M059J (cell line): ENCODE measurements at places on chromosomes 3 and 15.
A peak's percentile ranks its signal among the peaks of the same experiment; 100 is the strongest.

GRCh38 chr3:11661052-11661656, 17.4 kb upstream of the VGLL4 start:
- peak; percentile 21 for DNase-seq

DNA sequence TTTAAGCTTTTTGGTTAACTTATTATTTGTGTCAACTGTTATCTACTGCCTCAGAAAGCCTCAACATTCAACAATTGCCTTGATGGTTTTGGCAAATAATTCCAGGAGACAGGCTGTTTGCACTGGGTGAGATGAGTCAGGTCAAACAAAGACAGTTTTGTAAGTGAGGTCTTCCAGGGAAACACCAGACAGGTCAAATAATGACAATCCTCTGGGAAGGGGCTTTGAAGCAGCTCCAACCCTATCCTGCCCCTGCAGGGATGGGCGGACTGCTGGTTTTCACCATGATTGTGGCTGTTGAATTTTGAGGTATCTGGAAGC, 79.4 kb upstream of the PRR23E start:
- no peak for DNase-seq

GRCh38 chr3:123314359-123315270, 112.9 kb downstream of the SEC22A start:
- no peak for DNase-seq

- DNase-seq = no peak
Observed at GRCh38 chr3:107664614-107665013, 141.9 kb downstream of the BBX start.

- no peak for DNase-seq
Observed at GRCh38 chr15:69060744-69061143, 46.2 kb downstream of the NOX5 start.

- DNase-seq = no peak
Observed at GRCh38 chr3:31433679-31433992, 99.1 kb upstream of the STT3B start.

- DNase-seq = no peak
Observed at GRCh38 chr15:32899126-32899596, 181.4 kb downstream of the GREM1 start.

- no peak for DNase-seq
Observed at GRCh38 chr15:46300716-46301115, 665.9 kb downstream of the SQOR start.

DNA sequence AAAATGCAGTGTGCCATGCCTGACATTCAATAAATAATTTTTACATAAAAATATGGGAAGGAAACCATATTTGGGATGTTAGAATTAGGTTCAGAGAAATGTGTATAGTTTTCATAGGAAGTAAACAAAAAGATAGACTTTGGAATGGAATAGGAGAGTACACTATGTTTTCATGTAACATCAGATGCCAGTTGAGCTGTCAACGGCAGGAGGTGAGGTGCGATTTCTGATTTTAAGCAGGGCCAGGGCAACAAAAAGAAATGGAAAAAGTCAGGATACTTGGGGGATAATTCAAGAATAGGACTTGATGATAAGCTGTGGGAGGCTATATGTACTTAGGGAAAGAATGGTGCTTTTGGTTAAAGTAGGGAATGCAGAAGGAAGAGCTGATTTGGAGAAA, 639.5 kb downstream of the OTOL1 start:
- DNase-seq = no peak

DNA sequence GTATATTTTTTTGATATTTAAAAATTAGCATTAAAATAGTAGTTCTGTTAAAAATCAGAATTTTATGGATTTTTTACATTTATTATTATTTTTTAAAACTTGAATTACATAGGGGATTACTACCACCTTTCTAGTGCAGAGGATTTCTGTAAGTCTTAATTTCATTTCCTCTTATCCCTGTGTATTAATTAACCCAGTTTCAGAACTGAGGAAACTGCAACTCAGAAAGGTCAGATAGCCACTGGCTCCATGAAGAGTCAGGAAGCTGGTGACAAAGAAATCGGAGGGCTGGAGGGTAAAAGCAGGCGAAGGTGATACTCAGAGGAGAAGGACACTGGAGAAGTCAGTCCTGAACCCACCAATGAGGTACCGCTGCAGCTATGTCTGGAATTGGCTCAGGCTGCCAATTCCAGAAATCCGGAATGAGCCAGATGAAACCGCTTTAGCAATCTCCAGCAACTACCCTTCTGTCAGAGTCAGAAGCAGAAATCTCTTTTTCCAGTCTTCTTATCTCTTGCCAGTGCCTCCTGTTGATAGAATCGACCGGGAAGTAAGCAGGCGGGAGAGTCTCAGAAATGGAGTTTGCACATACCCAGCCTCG, 308.5 kb downstream of the SV2B start:
- no peak for DNase-seq

DNA sequence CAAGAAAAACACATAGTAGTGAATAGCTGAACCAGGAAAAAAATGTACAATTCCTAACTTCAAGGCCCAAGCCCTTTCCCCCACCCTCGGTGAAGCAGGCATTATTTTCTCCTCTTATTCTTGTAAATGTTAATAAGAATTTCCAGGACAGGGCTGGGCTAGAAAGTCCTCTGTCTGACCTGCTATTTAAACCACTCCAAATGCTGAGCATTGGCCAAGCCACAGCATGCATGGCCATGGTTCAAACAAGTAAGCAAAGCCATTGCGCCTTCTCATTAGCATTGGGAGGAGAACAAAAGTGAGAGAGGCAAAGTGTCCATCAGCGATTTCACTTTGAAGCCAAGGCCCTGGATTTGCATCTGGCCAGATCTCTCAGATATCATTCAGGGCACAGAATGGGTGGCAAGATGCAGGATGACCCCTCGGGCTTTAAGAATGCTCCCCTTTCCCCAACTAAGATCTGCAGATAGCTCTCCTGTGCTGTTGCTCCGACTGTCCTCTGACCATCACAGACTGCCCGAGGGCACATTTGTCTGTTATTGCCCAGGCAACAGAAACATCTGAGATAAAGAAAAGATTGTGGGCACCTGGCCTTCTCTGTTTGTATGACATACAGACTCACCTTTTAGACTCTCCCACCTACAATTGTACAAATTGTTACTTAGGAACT, 46.3 kb downstream of the CEMIP start:
- DNase-seq = peak; percentile 51

GRCh38 chr3:13235897-13236296, 162.7 kb upstream of the IQSEC1 start:
- no peak for DNase-seq

- DNase-seq = no peak
Observed at GRCh38 chr3:111802700-111803099, 56.4 kb upstream of the PHLDB2 start.

GRCh38 chr15:76377217-76377616, 40.6 kb downstream of the ISL2 start:
- DNase-seq = no peak

- DNase-seq = peak; percentile 88
Observed at GRCh38 chr15:39269352-39269751, 311.5 kb upstream of the THBS1 start.

- peak; percentile 83 for DNase-seq
Observed at GRCh38 chr15:36737430-36737891, 158.0 kb downstream of the CDIN1 start.

DNA sequence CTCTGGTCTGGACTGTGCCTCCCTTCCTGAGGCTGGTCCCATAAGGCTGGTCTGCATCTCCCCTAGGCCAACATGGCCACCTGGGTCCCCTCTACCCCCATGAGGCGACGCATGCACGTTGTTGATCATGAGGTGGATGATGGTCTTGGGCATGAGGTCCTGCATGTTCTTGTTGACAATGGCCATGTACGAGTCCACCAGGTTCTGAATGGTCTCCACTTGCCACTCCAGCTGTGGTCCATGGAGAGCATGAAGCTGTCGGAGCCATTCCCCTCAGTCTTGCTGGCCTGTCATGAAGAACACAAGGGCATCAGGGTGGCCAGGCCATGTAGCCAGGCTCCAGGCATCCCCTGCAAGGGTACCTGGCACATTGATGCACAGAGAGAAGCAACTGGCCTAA, 27.1 kb upstream of the CSPG4 start:
- DNase-seq = no peak

DNA sequence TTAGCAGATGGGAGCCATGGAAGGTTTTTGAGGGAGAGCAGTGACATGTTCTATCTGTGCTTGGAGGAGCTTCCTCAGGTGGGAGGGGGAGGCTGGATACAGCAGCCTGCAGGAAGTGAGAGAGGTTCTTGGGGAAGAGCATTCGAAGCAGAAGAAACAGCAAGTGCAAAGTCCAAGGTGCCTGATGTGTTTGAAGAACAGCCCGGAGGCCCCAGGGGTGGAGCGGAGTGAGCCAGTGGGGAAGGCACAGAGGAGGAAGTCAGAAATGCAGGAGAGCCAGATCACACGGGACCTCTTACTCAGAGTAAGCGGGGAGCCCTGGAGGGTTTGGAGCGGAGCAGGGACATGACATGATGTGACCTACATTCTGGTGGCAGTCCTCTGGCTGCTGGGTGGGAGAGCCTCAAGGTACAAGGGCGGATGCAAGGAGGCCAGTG, 10.8 kb downstream of the ITGA11 start:
- peak; percentile 58 for DNase-seq

GRCh38 chr3:141784096-141784495, 20.9 kb downstream of the GRK7 start:
- no peak for DNase-seq

DNA sequence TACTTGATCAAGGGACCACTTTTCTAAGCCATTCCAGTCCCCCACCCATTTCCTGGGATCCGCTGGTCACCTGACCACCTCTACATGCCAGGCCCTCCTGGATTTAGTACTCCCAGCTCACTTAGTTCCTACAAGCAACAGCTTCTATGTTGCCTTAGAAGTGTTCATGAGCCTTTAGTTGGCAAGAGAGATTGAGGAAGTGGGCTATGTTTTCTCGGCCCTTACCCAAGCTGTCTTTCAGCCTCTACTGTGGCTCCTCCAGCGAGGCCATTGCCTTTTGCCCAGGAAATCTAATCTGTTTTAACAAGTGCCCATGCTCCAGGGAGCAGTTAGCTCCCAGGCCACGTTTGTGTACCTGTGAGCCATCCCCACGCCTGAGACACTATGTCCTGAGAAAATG, 4.5 kb upstream of the PRKAR2A start:
- no peak for DNase-seq

DNA sequence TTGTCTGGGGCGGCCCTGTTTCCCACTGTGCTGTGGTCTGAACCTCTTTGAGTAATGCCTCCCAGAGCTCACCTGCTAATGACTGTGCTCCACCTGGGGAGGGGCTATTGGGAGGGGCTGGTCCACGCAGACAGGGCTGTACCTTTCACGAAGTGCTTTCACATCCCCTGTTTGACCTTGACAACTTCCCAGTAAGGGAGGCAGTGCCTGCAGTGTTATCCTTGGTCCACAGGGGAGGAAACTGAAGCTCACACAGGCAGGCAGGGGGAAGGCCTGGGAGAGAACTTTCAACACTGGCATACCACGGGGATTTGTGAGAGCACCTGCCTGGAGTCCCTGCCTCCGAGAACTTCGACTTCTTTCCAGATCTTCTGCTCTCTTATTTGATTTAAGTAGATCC, 91.2 kb downstream of the CACNA1D start:
- no peak for DNase-seq

GRCh38 chr3:110576960-110577359, 494.7 kb upstream of the NECTIN3 start:
- DNase-seq = peak; percentile 99

DNA sequence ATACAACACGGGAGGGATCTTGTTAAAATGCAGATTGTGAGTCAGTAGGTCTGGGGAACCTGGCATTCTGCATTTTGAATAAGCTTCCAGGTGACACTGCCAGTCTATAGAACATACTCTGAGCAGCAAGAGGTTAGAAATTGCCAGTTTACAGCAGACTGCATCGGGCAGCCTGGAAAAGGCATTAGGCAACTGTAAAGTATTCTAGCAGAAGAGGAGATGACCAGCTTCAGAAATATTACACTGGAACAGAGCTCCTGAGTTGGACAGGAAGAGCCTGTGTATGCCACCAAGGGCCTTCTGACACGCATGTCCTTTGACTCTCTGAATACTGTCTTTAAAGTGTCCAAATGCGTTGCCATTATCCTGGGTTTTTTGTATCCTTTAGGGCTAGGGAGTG, 2.5 kb upstream of the ACAN start:
- no peak for DNase-seq

DNA sequence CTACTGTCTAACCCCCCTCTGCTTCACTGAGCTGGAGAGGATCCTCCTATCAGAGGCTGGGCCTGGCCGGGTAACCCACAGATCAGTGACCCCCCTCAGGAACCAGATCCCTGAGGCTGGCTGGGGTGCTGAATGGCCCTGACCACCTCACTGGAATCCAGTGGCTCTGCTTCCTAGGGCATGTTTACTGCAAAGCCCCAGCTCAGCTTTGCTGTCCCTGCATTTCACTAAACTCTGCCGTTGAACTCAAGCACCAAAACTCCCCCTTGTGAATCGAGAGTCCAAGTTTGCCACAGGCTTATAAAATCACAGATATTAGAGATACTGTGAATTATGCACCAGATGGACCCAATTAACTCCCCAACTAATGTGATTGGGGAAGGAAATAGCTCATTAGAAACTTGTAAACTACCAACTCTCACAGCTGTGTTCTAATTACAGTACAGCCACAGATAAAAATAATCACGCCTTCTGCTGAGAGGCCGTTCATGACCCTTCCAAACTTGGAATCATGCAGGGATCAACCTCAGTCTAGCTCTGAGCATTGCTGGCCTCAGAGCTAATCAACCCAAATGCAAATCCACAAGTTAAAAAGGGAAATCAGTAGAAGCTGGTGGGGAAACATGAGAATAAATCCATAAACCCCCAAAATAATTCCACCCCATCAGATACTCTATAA, 47.0 kb downstream of the OCA2 start:
- DNase-seq = no peak

DNA sequence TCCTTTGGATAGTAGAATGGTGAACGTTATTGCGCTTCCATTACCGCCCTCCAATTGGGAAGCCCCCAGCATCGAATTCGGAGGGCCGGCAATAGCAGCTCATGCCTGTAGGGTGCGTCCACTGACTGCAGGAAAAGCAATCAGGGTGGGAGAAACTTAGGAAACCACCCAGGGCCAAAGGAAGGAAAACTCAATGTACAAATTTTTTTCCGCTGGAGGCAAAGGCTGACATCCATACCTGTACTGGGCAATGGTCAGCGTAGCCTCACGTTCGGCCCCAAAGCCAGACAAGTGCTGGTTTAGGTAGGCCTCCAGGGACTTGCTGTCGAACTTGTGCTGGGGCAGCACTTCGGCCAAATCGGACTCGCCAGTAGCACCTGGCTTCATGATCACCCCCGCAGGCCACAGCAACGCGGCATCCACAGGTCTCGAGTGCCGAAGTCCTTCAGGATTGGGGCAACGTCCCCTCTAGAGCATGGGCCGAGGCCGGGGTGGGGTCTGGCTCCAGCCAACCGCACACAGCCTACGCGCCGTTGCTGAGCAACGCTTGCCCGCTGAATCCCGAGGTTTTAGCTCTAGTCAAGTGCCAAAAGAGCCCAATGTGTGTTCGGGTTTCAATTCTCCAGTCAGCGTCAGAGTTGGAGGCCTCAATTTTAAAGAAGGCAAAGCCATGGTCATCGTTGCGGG, at the start of gene ACAD11:
Gene ACAD11, minus strand, starts transcription at position 445 of the 687 bp plus-strand sequence. Its CDS starts 58 bp downstream, at position 387.
- peak; percentile 80 for DNase-seq

- no peak for DNase-seq
Observed at GRCh38 chr3:188246905-188247304, 92.9 kb downstream of the LPP start.
